GM13977 (cell line): ENCODE measurements at places on chromosomes 2 and 18.

DNA sequence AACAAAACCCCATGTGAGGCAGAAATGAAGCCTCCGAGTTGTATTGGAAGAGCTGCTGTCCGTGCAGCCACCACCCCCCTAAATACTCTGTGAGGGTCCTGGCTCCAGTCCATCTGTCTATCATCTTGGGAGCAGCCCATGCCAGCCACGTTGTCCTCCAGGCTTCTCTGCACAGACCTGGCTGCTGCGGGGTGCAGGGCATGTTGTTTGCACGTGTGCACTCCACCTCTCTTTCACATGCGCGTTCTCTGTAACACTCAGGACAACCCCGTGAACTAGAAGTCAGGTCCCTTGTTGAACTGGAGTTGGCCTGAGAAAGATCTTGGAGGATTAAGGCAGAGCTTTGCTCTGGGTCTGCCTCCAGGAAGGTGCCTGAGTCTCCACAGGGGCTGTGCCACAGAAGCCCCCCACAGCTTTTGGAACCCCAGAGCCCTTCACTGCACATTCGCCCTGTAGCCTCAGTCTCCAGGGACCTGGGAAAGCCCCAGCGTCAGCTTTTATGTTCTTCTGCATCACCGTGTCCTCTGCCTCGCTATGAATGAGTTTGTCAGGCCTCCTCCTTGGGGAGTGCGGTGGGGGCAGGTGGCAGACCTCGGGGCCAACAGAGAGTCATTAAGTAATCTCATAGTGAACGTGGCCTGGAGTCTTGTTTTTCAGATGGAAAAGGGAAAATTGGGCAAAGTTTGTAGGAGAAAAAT is 16.6 kb downstream of the RTP5 start:
- DNase-seq: peak; percentile 70

GRCh38 chr2:150473767-150474166 is 13.7 kb downstream of the RND3 start:
- no peak for DNase-seq

GRCh38 chr2:67268797-67269196 is 128.3 kb upstream of the ETAA1 start:
- no peak for DNase-seq

- DNase-seq: no peak
Observed at GRCh38 chr18:21979171-21979560, 190.2 kb upstream of the GATA6 start.

GRCh38 chr18:61765097-61765496 is 127.7 kb downstream of the RNF152 start:
- no peak for DNase-seq

DNA sequence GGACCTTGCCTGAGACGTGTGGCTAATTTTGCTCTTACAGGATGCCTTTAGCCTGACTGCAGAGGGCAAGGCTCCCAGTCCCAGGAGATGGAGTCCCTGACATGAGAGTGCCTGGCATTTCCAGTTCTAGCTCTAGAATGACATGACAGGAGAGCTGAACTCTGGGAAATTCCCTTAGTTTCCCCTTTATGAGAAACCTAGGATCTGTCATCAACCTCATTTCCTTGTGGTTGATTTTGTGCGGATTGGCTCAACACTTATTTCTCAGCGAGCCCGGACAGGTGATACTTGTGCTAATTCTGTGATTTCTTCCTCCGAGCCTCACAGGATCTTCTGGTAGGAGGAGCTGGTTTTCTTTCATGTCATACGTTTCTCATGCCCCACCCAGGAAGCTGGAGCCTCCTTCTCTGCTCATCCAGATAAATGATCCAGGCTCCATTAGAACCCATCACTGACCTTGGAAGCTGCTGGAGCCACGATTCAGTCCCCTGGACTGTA is at the start of gene IL36G:
IL36G (plus strand) TSS at position 448 of the 498 bp plus-strand sequence. CDS start 633 bp downstream, outside the sequence.
- DNase-seq: no peak

- no peak for DNase-seq
Observed at GRCh38 chr2:219000569-219000960, 7.3 kb upstream of the CRYBA2 start.

DNA sequence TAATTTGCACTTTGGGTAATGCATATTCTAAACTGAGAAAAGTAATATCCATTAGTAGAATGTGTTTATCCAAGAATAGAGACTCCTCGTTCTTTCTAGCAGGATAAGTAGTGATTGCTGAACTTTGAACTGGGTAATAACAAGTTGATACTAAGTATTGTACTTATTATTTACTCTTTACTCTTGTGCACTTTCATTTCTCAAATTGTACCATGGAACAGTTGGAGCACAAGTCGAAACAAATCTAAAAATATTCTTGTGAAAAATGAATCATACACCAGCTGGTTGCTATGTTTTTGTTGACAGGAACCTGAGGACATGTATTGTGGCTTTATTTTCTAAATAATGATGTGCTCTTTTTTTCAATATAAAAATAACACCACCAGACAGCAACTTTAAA is 111.9 kb downstream of the RGPD3 start:
- DNase-seq: no peak

- DNase-seq: no peak
Observed at GRCh38 chr2:183925281-183925680, 673.0 kb upstream of the ZNF804A start.

- no peak for DNase-seq
Observed at GRCh38 chr2:65611488-65611887, 179.1 kb upstream of the SPRED2 start.

DNA sequence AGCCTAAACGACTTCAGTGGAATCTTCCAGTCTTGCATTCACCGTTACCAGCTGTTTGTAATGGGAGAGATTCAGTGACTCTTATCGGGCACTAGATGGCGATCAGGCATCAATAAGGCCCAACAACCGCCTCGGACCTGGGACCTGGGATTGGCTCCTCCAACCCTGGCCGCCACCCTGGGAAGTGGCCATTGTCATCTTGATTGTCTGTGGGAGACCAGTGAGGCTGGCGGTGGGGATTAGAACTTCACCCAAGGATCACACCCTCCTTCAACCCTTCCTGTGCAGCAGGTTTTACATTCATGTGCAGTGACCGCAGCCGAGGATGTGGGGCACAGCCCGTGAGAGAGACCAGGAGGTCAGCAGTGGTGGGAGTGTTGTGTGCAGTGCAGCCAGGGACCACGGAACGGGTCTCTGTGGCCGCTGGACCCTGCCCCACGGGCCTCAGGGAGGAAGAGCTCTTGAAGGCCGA is 85.3 kb downstream of the SPP2 start:
- DNase-seq: peak; percentile 58

GRCh38 chr2:140383781-140384180 is 1603.6 kb upstream of the NXPH2 start:
- DNase-seq: no peak

DNA sequence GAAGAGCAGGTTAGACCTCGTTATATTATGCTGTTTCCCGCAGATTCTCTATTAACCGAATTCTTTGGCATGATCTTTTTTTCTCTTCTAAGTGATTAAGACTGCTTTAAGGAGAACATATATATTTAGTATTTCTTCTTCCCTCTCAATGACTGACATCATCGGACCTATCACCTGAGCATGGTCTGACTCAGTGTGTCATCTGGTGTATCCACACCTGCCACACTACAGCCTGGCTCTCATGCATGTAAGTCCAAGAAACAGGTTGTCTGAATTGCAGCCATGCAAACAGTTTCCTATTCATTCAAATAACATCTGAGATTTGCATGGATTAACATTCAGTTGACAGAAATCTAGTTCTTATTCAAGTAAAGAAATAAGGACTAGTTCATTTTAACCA is 55.1 kb upstream of the CWC22 start:
- no peak for DNase-seq

GRCh38 chr2:102112692-102113665 is 29.6 kb upstream of the IL1R1 start:
- DNase-seq: no peak

DNA sequence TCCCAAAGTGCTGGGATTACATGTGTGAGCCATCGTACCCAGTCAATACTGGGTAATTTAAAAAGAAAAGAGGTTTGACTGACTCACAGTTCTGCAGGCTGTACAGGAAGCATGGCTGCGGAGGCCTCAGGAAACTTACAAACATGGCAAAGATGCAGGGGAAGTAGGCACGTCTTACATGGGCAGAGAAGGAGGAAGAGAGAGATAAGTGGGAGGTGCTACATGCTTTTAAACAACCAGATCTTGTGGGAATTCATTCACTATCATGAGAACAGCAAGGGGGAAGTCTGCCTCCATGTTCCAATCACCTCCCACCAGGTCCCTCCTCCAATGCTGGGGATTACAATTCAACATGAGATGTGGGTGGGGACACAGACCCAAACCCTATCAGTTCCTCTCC is 192.5 kb downstream of the ATAD2B start:
- DNase-seq: no peak

- no peak for DNase-seq
Observed at GRCh38 chr2:209582281-209582680, 158.4 kb downstream of the MAP2 start.

DNA sequence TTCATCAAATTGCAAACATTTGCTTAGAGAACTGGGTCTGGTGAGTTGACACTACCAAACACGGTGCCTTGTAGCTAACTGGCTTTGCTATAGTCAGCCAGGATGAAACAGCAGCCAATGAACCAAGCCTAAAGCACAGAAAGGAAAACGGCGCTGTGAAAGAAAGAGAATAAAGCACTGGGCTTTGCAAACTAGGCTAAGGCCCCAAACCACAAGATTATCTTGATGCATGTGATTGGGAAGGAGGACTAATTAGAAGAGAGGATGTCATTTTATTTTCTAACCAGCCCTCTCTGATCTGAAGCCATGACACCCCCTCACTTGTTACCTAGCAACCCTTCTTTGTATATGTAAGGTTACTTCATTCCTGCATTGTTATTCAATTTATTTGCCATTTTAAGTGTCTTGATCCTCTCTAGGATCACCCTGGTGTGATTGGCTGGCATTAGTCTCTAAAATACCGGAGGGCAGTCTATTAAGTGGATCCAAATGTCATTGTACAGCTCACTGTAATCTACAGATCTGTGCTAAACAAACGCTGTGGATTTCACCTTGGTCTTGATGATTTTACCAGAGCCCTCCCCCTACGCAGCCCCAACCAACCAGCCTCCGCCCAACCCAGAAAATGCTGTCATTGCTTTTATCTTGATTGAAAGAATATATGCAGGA is 395.4 kb upstream of the ACVR2A start:
- DNase-seq: no peak

DNA sequence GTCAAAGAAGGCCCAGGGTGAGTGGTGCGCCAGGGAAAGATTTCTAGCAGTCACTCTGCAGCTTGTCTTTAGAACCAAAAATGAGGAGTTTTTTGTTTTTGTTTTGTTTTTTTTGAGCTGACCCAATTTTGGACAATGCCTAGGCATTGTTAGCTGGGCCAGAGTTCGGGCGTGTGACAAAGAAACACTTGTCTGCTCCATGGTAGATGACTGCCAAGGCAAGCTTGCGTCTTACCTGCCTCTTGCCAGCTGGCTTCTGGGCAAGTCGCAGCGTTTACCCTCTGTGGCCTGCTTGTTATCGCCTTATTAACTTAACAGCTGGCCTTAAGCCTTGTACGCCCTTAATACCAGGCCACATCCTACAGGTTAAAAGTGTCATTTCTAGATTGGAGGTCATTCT is 114.3 kb downstream of the GALNT1 start:
- DNase-seq: no peak

DNA sequence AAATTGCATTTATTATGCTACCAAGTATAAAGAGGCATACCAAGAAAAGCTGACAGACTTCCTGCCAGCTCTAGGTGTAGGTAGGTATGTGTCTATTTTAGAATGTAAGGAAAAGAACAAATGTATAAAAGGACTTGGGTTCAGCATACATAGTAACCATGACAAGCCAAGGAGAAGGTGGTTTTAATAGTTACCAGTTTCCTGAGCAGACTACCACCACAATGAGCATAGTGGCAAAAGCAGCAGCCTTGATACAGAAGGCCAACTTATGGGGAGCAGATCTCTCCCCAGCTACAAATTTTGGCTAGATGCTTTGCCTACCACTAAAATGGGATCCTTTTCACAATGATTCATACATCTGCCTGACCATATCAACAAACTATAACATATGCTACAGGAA is 34.5 kb downstream of the METTL8 start:
- no peak for DNase-seq
